NCI-H1092 (cell line): ENCODE measurements at places on chromosomes 7 and 10.

DNA sequence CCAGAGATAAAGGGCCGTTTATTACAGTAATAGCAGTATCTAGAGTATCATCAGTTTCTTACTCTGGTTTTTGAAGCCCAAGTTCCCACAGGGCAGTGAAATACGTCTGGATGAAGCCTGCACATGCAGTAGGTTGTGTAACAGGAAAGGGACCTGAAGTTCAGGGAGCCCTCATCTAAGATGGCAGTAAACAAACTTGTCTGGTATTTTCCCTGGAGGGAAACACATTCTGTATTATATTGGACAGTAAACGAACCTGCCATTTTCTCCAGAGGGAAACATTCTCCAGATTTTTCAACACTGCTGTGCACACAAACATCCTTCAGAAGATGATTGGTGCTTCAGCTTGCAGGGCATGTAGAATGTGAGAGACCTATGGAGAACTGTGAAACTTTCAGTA lies 189.9 kb downstream of the TFEC start:
- DNase-seq, result no peak

DNA sequence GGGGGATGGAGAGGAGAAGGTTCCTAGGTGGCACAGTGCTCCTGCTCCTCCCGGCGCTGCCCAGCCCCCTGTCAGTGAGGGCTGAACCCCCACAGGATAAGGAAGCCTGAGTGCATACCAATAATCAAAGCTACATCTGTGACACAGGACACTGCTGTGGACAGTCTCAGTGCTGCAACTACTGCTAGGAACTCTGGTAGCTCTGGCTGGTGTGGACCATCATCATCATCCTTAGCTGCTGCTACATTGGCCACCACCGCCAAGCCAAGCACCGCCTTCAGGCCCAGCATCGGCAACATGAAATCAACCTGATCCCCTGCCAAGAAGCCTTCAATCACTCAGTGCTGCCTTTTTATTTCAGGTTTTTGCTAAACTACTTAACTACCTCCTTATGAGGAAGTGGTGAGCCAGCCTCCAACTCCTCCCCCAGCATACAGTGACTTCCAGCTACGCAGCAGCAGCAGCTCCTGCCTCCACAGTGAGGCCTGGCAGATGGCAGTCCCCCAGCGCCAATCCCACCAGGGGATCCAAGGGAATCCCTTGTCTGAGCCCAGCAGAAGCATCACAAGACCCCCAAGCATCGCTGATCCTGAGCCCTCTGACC lies 32.1 kb upstream of the SLC26A4 start:
- no peak for DNase-seq

DNA sequence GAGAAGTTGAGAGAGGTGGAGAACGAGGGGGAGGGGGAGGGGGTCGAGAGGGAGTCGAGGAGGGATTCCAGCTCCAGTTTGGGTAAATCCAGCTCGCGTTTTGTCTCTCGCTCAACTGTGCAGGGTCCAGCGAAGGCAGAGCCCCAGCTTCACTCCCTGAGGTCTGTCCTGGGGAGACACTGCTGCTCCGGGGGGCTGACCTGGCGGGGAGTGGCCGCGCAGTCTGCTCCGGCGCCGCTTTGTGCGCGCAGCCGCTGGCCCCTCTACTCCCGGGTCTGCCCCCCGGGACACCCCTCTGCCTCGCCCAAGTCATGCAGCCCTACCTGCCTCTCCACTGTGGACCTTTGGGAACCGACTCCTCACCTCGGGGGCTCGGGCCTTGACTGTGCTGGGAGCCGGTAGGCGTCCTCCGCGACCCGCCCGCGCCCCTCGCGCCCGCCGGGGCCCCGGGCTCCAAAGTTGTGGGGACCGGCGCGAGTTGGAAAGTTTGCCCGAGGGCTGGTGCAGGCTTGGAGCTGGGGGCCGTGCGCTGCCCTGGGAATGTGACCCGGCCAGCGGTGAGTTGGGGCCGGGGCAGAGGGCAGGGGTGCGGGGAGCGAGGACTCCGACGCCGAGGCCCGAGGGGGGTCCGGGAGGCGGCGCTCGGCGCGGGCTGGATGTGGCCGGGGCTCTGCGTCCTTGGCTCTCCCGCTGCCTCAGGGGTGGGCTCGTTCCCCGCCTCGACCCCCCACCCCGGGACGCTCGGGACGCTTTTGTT lies at the start of gene TET1:
TET1 (plus strand) TSS at position 152 of the 757 bp plus-strand sequence. CDS start 12,002 bp downstream, outside the sequence.
- peak; percentile 33 for DNase-seq

GRCh38 chr10:12432402-12433189 lies 83.2 kb downstream of the CAMK1D start:
- DNase-seq, result peak; percentile 54

- no peak for DNase-seq
Observed at GRCh38 chr10:114526126-114526503, 121.8 kb upstream of the AFAP1L2 start.

GRCh38 chr10:114031073-114031972 lies 12.3 kb upstream of the ADRB1 start:
- no peak for DNase-seq

GRCh38 chr7:55244006-55244745 lies 121.0 kb upstream of the LANCL2 start:
- DNase-seq, result no peak

DNA sequence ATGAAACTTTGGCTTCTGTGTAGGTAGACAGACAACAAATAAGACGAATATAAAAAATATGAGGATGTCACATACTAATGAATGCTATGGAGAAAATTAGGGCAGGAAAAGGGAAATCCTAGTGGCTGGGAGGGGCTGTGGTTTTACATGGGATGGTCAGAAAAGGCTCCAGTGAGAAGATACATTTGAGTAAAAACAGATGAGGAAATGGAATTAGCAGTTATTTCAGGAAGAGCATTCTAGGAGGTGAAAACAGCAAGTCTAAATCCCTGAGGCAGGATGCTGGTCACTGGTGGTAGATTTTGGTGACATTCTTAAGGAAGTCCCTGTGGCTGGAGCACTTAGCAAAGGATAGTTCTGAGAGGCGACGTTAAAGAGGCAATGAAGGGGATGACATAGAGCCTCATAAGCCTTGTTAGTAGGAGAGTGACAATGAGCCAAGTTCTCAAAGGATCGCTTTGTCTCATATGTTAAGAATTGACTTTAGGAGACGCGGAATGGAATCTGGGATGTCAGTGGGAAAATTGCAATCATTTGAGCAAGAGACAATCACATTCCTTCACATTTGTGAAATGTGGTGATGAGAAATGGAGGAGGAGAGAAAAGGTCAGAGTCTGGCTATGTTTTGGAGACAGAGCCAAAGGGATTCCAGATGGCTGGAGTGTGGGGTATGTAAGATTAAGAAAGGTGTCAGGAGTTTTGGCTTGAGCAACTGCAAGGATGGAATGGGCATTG lies 384.7 kb upstream of the FZD8 start:
- no peak for DNase-seq

GRCh38 chr7:82286798-82287140 lies 156.8 kb downstream of the CACNA2D1 start:
- no peak for DNase-seq

DNA sequence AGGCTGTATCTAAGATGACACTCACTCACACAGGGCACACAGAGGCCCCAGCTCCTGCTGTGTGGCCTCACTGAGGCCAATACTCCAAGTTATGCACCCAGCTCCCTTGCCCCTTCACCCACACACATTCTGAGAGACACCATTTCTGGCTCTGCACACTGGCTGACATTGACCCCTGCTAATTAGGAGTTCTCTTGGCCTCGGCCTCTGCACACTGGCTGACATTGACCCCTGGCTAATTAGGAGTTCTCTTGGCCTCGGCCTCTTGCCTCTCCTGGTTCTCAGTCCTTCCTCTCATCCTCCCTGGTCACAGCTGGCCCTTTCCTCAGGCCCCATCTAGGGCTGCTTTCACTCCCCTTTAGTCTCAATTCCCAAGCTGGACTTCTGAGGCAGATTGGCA lies 97.3 kb downstream of the GRID1 start:
- DNase-seq, result no peak

- no peak for DNase-seq
Observed at GRCh38 chr7:67267914-67268313, 271.3 kb downstream of the TYW1 start.

DNA sequence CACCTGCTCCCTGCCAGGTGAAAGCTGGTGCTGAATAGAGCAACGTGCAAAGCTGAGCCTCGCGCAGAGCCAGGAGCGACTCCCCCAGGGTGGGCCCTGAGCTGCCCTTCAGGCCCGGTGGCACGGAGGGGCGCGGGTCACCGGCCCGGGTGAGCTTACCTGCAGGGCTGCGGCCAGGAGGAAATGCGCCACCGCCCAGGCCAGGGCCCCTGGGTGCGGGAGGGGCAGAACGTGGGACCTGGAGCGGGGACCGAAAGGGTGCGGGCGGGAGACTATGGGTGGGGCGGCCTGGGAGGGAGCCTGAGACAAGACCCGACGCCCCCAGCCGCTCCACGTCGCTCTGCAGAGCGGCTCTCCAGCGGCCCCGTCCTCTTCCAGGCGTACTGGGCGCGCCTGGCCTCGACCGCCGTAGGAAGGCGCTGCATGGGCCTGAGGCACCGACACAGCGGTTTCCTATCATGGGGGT lies 122.1 kb downstream of the BTAF1 start:
- DNase-seq, result no peak

GRCh38 chr7:152615031-152615741 lies 60.8 kb downstream of the XRCC2 start:
- peak; percentile 97 for DNase-seq

DNA sequence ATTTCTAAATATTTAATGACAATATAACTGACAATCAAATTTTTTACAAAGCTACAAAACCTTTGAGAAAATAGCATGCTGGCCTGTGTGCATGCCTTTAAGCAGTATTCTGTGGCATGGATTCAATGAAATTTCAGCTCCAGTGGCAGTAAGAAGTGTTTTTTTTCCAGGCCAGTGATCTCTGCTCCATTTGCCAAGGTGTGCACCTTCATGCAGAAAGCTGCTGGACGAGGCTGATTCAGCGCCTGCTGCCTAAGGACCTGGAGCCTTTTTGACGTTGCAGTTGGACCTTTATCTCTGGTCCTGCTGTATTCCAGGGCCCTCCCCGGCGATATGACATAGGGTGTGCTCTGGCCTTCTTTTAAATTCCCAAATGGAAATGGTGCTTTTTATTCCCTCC lies 26.6 kb downstream of the VWC2 start:
- DNase-seq, result no peak

GRCh38 chr10:49600781-49601400 lies 9.2 kb upstream of the SLC18A3 start:
- no peak for DNase-seq

GRCh38 chr7:71193099-71193810 lies 61.3 kb downstream of the GALNT17 start:
- DNase-seq, result no peak

GRCh38 chr10:35216303-35216905 lies 89.8 kb downstream of the CREM start:
- DNase-seq, result peak; percentile 37

- DNase-seq, result no peak
Observed at GRCh38 chr10:111086574-111086973, 9.7 kb downstream of the ADRA2A start.

- no peak for DNase-seq
Observed at GRCh38 chr10:130036296-130037065, 72.4 kb upstream of the EBF3 start.

DNA sequence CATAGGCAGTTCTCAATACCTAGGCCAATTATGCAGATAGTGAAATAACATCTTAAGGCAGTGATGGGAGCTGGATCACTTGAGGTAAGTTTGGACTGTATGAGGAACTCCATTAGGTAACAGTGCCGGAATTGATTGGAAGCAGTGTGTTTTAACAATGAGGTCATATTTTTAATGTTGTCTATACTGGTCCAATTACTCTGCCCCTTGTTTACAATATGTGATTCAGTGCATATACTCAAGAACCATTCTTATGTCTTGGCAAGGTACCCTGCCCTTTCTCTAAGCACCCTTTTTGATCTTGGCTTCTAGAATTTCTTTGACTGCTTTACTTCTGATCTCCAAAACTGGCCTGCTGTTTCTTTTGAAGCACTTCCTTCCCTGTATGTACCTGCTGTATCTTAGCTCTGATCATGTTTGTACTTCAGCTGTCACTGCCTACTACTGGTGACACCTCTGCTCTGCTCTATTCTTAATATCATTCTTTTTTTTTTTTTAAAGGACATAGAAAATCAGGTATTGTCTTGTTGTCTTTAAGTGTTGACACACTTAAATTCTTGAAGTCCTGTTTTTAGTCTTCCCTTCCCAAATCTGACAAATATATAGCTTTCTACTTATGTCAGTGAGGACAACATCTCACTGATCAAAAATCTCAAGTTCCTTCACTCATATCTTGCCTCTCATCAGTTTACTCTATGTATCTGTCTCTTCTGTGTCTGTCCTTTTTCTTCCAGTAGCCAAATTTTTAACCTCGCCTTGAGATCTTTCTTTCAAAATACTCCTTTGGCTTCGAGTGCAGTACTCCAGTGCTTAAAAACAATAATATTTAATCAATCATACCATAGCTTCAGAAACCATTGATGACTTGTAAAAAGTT lies 46.4 kb upstream of the RPA3 start:
- no peak for DNase-seq

GRCh38 chr10:8315619-8316021 lies 261.1 kb downstream of the GATA3 start:
- DNase-seq, result no peak

DNA sequence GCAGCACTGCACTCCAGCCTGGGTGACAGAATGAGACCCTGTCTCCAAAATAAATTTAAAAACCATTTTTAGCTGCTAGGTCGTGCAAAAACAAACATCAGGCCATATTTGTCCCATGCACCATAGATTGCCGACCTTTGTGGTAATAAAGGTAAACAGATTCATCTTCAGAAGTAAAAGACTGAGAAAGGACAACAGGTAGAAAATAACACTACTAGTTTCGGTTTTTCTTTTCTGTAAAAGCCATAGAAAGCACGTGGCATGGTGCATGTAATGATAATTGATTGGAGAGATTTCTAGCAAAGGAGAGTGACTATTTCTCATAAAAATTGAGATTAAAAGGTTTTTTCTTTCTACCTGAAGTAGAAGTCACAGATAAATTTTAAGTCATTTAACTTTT lies 93.9 kb downstream of the DNAH11 start:
- DNase-seq, result no peak

DNA sequence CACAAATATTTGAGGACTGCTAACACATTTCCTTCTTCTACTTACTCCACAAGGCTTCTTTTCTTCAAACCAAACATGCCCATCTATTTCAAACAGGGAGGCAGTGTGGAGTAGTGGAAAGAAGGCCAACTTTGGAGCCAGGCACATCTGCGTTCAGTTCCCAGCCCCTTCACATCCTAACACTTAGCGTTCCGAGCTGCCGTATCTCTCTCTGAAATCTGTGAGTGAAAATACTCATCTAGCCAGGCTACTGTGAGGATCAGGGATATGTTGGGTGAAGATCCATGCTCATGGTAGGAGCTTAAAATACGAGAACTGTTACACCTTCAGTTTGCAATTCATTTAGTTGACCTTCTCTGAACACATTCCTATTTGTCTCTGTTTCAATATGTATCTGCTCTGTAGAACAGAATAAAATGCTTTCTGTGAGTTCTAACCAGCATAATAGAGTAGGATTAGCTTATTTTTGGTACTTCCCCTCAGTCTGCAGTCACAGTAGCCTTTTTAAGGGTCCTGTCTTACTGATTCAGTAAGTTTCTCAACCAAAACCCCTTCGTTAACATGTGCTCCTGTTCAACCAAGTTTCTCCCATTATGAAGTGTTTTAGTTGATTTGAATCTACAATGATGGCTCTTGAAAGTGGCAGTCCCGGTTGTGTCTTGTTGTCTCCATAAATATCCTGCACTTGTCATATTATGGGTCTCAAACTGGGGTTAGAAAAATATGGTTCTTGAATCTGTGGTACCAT lies 3.3 kb upstream of the MEST start:
- DNase-seq, result no peak

- DNase-seq, result no peak
Observed at GRCh38 chr7:151271699-151272355, 23.3 kb upstream of the SMARCD3 start.
